ENCODE measurements at places on chromosomes 2 and 18.
A peak's percentile ranks its signal among the peaks of the same experiment; 100 is the strongest.

DNA sequence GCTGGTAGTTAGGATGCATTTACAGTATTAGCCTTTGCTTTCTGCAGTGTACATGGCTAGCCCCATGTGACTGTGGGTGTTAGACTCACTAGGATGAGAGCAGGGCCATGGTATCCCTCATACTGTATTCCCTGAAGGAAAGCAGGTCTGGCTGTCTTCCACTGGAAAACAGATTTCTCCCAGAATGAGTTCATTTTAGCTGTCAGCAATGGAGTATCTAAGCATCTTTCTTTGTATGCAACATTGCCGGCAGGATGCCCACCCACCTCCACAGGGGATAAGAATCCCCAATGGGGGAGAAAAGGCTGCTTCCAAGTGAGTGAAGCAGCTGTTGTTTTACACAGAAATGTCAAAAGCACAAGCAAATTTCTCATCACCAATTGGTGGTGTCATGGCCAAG lies 142.7 kb upstream of the KLHL14 start:
- no peak for DNase-seq

DNA sequence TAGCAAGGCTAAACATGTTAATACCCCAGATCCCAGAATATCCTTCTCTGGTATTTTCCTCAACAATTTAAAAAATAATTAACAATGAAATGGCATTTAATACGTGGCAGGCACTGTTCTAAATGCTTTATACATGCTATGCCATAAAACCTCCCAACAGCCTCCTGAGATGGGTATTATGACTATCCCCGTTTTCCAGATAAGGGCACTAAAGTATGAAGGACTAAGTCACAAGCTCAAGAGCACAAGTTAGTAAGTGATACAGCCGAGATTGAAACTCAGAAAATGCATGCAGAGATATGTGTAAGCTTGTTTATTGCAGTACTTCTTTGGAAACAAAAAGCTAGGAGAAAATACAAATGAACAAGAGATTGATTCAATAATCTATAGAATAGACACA lies 8.0 kb downstream of the ABCB11 start:
- no peak for DNase-seq

DNA sequence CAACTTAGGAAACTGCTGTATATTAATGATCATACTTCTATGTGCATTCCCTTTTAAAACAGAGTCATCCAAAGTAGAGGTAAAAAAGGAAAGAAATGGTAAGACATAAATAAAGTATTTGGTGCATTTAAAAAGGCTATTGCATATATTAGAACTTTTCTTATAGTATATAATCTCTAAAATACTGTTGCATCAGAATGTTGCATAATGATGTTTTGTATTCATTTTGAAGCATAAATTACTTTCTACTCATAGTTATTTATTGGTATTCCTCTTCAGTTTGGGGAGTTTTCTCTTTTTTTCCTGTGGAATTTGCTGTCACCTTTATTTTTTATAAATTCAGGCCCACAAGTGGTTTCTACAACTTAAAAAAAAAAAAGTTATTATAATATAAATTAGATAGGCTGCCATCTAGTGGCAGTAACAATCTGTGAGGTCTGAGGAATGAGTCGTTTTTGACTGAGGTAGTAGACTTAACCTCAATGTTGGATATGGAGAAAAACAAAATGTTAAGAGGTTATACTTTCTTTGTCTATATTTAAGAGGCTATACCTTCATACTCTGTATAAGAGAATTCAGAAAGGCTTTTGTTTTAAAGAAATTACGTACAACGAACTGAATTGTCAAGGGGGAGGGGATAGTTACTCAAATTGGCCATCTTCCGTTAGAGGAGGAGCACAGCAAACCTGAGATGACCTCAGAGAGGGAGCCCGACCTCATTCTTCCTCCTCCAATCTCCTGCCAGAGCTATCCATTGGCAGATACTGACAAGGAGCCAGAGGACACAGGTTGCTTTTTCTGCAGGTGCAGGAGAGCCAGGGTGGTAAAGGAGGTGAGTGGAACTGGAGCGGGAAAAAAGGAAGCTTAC lies 23.8 kb downstream of the ANKAR start:
- no peak for DNase-seq

DNA sequence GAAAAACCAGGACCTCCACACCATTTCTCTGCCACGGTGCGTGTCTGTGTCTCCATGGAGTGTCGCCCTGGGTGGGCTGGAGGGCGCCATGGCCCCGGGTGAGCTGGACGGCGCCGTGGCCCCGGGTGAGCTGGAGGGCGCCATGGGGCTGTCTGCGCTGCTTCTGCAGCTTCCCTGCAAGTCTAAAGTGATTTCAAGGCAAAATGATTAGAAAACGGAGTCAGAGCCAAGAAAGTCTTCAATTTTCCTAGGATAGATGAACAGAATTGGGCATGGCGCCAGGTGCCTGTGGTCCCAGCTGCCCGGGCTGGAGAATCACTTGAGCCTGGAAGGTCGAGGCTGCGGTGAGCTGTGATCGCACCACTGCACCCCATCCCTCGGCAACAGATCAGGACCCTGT lies 27.7 kb upstream of the NFATC1 start:
- no peak for DNase-seq

DNA sequence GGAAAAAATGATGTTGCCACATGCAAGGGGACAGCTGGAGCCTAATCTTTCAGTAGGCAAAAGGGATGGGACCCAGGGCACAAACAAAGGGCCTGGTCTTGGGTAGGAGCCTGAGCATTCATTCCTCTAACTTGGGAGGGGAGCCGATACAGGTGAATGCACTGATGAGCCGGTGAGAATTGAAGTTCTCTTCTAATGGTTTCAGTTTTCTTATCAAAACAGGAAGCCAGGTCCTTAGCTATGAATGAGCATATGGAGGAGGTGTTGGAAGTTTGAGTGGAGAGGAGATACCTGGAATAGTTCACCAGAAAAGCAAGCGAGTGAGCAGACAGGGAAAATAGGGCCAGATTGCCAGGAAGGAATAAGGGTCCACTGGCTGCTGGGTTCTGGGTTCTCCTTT lies 10.1 kb downstream of the DPP4 start:
- no peak for DNase-seq

DNA sequence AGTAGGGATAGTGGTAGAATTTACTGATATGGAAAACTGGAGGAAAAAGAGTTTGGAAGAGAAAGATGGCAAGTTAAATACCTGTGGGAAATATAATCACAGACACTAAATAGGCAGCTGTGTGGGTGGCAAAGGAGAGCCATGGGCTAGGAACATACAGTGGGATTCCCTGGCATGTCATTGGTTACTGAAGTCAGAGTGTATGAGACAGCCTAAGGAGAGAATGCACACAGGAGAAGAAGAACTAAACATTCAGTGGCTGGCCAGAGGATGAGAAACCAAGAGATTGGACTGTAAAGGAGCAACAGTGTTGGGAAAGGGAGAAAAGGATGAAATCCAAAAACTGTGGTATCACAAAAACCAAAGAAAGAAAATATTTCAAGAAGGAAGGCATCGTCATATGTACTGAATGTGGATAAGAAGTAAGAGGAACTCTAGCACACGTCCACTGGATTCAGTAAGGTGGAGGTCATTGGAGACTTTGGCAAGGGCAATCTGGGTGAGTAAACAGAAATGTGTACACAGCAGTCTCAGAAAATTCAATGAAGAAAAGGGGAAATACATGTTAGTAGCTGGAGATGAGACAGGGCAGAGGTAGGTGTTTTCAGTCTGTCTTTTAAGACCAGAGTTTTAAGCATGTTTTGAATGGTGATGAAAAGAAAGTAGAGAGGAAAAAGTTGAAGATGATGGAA lies 83.3 kb downstream of the SPIRE1 start:
- no peak for DNase-seq

DNA sequence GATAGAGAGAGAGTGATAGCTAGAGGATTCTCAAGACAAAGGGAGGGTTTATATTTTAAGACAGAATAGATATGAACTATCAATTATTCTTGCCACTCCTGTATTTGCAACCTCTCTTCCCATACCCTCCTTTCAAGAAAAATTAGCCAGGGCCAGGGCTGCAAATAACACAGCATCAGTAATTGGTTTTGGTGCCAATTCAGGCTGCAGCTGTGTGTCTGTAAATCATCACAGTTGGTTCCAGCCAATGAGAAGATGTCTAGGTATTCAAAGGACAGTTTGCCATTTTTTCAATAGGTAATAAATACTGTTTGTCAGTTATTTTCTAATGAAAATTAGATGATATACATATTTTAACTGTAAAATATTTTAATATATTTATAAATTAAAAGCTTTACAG lies 73.5 kb downstream of the WDPCP start:
- DNase-seq = no peak

GRCh38 chr2:172821370-172822338 lies 86.0 kb downstream of the RAPGEF4 start:
- DNase-seq = no peak

DNA sequence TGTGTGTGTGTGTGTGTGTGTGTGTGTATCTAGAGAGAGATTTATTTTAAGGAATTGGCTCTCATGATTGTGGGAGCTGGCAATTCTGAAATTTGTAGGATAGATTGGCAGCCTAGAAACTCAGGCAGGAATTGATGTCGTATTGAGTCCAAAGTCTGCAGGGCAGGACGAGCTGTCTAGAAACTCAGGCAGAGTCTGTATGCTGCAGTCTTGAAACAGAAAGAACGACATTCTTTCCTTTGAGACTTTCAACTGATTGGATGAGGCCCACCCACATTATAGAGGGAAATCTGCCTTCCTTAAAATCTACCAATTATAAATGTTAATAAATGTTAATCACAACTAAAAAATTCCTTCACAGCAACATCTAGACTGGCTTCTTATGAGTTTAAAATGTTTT lies 436.6 kb upstream of the FANCL start:
- DNase-seq = no peak

- DNase-seq = no peak
Observed at GRCh38 chr2:172863341-172863740, 127.7 kb downstream of the RAPGEF4 start.

- no peak for DNase-seq
Observed at GRCh38 chr2:198232281-198232680, 427.9 kb downstream of the PLCL1 start.

- DNase-seq = no peak
Observed at GRCh38 chr18:35051641-35052377, 10.6 kb downstream of the MAPRE2 start.

GRCh38 chr2:112187805-112188596 lies 49.8 kb downstream of the FBLN7 start:
- peak; percentile 82 for DNase-seq

DNA sequence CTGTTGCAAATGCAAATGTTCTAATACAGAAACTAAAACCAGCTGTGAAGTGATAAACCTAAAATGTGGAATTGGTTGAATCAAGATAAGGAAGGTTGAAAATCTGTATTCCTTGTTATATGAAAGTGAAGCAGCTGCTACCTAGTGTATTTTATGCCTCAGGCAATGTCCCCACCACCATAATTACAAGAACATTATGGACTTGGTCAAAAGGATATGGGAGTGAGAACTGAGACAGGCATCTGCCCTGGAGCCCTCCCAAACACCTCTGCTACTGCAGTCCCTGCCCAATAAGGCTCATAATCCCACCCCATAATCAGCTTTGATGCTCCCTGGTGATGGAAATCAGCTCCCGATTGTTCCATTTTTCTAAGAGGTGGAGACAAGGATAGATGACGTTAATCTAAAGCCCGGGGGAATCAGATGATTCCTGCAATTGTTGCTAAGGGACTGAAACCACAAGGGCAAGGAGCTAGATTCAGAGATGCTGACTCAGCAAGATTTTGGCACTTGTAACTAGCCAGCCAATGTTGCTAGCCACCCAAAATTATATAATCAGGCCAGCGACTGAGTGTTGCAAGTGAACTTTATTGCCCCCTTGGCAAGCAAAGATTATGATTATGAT lies 69.5 kb downstream of the EVA1A start:
- no peak for DNase-seq

DNA sequence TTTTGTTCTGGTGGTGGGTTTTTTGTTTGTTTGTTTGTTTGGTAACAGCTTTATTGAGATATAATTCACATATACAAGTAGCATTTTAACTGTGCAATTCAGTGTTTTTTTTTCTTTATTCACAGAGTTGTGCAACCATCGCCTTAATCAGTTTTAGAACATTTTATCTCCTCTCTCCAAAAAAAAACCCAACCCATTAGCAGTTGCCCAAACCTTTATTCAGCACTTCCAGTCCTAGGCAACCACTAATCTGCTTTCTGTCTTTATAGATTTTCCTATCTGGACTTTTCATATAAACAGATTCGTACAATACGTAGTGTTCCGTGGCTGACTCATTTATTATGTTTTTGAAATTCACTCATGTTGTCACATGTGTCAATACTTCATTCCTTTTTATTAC lies 38.7 kb downstream of the CCDC138 start:
- no peak for DNase-seq

- no peak for DNase-seq
Observed at GRCh38 chr2:8447610-8448221, 234.1 kb upstream of the ID2 start.

DNA sequence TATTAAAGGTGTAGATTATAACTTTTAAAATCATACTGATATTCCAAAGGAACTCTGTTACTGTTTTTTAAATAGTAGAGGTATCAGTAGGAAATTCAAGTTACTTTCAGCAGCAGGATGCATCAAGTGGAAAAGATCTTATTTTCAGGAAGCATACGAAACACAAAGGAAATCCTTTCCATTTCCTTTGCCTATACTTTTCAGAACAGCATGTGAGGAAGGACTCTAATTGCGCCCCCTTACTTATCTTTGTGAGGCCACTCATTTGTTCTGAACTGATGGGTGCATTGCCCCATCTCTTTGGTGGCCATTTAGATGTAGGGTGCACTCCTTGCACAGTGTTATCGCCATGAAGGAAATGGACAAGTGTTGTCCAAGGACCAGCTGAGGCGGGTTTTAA lies 145.3 kb downstream of the BABAM2 start:
- DNase-seq = no peak

DNA sequence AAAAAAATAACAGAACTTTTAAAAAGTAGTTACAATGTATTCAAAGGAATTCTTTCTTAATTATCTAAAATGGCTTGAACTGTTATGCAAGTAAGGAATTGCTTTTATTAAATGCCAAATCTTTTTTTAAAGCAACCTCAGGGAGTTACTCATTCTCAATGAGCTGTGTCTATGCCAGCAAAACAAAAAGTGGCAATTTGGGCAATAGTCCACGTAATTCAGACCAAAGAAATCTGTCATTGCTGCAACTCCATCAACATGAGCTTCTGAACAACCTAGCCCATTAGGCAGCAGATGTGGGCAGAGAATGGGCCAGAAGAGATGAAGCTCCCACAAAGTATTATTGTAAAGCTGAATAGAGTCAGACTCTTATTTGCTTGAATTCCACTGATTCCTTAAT lies 118.4 kb downstream of the ALK start:
- no peak for DNase-seq

GRCh38 chr2:191481305-191482070 lies 196.4 kb upstream of the NABP1 start:
- DNase-seq = no peak

- no peak for DNase-seq
Observed at GRCh38 chr2:72325592-72326422, 178.1 kb upstream of the CYP26B1 start.
